Nucleus accumbens (tissue), 56 donors: ENCODE measurements at places on chromosomes 4 and X.

- no peak for DNase-seq
These were observed 98.8 kb downstream of the CDS1 start for GRCh38 chr4:84681486-84682274.

- no peak for DNase-seq
These were observed 818.5 kb downstream of the FAM133A start for GRCh38 chrX:94492541-94492940.

DNA sequence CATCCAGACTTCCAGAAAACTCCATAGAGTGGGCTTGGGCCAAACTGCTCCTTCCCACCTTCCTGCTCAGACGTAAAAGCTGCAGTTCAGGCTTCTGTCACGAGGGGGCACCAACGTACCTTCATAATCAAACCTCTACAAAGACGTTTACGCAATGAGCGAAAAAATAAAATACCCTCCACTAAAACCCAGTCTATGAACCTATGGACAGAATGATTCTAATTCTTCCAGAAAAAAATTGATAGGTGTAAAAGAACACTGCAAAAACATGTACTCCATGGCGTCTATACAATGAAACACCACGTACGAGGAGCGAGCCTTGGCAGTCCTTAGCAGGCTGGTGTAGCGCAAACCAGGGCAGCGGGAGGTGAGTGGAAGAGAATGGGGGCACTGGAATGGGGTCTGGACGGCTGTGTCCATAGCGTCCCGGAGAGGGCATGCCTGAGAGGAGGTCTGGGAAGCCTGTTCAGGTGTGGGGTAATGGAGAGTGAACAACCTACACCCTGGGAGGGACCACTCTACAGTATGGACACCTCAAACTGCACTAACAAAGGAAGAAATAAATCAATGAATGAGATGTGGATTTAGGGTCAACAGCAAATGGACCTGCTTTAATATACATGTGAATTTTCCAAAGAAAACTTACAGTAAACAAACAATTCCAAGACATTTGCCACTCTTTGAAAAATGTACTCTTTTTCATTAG lies 14.4 kb upstream of the RAB40A start:
- peak; percentile 44 for DNase-seq

DNA sequence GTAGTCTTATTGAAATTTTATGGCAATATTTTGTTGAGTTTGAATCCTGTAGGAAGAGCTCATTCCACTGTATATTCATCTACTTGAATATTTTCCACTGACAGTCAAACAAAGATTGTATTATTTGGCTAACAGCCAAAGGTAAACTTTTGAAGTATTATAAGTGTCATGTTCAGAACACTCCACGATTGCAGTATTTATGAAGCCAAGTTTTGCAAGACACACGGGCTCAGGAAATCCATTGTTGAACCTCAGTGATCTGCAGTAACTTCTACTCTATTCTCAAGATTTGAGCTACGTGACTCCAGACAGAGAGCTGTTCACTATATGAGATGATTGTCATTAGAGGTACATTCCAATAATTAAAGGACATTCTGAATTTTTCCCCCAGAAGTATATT lies 302.7 kb upstream of the ADGRL3 start:
- no peak for DNase-seq

GRCh38 chrX:48957477-48957826 lies at the start of gene OTUD5:
Gene OTUD5, minus strand, starts transcription at chrX:48957607. Its CDS starts 37 bp downstream, at chrX:48957570.
- peak; percentile 37 for DNase-seq

DNA sequence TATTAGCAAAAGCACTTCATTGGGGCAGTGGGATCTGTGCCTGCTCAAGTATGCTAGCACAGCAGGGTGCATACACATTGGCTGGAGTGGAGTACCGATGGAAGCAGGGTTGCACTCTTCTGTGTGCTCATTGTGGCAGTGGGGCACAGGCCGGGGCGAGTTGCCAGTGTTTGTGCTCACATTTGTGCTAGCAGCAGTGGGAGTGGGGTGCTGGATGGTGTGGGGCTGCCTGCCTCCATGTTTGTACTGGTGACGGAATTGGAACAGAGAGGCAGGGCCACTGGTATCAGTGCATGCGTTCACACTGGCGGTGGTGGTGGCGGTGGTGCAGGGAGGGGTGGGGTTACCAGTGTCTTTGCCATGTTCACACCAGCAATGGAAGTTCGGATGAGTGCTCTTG lies 138.0 kb downstream of the POU4F2 start:
- DNase-seq, result no peak

DNA sequence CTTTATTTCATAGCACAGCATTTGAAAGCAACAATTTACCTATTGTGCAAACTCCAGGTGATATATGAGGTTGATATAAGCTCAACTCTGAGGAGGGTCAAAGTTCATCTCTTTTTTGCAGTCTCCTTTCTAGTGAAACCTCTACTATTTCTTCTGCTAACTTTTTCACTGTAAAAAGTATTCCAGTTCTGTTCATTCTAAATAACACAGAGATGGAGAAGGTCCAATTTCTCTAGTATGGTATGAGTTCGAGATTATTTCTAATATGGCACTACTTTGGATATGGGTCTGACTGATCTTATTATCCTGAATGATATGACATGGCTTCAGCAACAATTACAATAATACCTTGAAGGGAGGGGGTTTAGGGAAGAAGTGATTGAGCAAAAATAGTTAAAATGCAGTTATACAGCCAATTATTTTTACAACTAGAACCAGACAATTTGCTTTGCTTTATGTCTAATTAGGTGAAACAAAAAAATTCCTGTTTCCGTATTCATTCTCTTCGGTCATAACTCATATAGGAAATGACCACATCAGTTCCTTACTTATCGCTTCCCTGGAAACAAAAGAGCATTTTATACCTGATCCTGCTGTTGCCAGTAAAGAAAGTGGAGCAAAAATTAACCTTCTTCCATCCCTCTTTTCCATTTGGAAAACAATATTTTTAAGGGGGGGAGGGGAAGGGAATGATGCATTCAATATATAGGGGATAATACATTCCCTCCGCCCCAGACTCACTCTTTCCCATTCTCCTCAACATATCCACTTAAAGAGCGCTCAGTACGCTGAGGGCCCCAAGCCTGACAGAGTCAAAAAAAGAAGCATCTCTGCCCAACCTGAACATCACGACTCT lies 1.0 kb downstream of the TBC1D9 start:
- no peak for DNase-seq

GRCh38 chrX:6460893-6461490 lies 73.9 kb downstream of the VCX3A start:
- DNase-seq, result no peak

DNA sequence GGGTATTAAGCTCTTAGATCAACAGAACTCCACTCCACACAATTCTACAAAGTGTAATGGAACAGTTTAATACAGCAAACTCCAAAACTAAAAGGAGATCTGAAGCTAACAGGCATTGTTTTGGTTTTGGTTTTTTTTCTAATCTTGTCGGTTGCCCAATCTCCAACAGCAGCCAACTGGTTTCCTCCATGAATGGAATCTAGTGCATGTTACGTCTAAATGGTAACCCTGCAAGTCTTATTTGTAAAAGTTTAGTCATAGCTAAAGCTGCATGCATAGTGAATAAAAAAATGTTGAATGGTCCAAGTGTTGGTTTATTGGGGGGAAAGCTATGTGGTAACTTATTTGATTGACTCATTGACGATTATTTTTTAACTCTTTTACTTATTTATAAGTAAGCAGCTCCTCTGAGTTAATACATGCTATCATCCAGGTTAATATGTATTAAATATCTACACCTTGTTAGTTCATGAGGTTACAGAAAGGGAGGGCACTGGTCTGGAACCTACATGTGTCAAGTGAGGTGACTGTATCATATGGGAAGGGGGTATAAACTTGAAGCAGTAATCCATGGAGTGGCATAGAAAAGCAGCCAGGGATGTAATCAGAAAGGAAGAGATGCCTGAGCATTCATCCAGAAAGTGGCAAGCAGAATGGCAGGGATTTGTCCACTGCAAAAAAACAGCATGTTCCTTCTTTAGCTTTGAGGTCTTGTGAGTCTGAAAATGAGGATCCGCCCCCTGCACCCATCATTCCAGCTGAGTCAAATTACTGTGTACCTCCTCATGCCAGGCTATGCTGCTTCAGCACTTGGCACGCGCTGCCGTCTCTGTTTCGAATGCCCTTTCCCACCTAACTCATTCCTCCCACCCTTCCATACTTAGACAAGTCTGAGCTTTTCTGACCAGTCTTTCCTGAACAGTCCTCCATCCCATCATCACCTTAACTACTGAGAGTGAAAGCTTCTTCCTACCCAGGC lies 81.7 kb downstream of the PDGFC start:
- no peak for DNase-seq

DNA sequence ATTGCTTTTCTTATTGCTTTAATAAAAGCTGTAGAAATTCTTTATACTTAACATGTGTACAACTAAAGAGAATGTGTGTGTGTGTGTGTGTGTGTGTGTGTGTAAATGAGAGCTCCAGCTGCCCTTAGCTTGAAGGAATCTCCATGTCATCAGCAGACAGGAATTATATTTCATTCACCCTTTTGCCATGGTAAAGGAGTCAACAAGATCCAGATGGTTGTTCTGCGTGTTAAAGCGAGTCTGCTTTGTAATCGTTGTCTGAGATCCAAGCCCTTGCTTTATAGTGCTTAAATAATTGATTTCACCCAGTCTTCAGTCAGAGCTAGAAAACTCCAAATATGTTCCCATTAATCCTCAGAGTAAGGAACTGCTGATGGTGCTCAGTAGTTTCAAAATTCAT lies 285.5 kb downstream of the PDGFC start:
- DNase-seq, result no peak

DNA sequence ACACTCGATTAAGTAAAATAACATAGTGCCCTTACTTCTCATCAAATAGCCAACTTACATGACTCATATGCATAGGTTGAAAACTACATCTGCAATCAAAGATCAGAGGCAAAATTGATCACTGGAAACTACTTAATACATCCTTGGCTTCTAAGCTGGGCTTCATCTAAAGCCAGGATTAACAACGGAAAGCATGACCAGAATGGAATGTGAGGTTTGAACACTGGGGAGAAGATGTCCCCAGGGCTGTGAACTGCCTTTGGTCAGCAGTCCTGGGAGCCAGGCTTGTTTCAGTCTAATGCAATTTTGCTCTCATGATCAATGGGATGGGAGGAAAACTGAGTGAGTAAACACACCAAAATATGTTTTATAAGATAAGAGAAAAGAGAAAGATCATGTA lies 192.5 kb upstream of the TTC29 start:
- DNase-seq, result no peak

GRCh38 chr4:37338972-37339371 lies 94.4 kb downstream of the NWD2 start:
- DNase-seq, result no peak

- DNase-seq, result no peak
These were observed 15.1 kb upstream of the H2AZ1 start for GRCh38 chr4:99965173-99965572.

DNA sequence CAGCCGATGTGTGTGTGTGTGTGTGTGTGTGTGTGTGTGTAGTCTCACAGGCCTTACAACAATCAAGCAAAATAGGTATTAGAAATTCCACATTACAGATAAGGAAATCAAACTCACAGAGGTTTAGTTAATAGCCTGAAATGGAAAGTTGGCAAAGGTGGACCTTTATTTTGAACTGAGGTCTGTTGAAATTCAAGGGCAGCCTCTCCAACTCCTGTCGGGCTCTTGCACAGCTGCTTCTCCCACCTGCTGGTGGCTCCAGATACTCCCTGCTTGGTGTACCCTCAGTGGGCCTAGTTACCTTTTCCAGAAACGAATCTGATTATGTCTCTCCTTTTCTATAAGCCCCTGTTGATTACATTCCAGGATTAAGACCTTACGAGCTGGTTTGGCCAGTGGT lies 195.9 kb downstream of the MGST2 start:
- no peak for DNase-seq

DNA sequence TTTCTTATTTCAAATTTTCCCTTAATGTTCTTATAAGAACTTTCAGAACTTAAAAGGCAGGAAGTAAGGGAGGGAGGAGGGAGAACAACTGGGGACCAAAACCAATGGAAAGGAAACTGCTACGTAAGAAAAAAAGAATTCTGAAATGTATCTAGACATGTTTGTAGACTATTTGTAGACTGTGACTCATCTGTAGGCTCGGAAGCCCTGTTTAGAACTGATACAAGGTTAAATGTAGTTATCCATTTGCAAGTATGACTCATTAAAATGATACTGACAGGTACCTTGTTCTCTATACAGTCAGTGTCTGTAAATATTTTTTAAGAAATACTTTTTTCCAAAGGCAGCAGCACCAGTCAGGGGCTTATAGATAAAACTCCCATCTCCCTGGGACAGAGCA lies 202.0 kb downstream of the DHX15 start:
- no peak for DNase-seq

DNA sequence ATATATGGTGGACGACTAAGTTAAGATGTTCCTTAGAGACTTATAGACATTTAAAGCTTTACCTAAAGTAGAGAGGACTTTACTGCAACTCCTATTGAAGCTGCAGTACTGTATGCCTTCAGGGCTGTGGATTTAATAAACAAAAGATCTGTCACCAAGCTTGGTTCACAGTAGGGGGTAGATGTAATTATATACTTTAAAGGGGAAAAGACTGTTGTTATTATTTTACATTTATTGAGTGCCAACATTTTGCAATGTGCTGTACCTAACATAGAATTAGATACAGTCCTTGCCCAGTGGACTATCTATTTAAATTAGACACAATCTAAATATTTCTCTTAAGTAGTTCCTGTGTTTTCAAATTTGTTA lies 67.2 kb downstream of the SLIT2 start:
- DNase-seq, result no peak

GRCh38 chrX:22818061-22818460 lies 181.7 kb upstream of the DDX53 start:
- DNase-seq, result no peak

DNA sequence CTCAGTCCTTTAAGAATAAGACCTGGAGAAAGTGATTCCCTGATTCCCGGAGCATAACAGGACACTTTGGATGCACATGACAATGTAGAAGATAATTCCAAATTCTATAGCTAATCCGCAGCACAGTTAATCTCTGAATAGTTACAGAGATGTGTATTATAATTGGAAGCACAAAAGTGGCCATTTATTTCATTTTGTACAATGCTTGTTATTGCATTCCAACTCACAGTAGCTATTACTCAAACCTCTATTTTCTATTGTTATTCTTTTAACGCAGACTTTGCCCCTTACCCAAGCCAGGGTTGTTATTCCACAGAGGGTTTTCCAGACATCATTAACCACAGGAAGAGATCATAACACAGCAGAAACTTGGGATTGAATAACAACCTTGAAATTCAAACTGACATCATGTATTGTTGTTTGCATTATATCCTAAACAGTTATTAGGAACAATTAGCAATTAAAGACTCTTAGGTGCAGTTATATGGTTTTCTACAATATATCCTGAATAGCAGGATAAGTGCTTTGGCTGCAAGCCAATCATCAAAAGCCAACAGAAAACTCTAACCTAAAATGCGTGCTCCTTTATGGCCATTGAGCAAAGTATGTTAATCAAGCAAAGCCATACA lies 984.0 kb upstream of the TENM3 start:
- DNase-seq, result no peak
